ENCODE measurements at places on chromosomes 5 and 9. TPM values are rescaled to one million over a fixed set of nuclear protein-coding genes. Genes with fewer than 3 reads are reported as not detected.

The LRRC19 gene
- 120 TPM for total RNA-seq

The TLE4 gene
- total RNA-seq = 38.4 TPM

The FREM1 gene
- 1.4 TPM for total RNA-seq

The PCDHB7 gene
- 2.5 TPM for total RNA-seq

The LRRTM2 gene
- total RNA-seq = 0.60 TPM

The MROH2B gene
- total RNA-seq = not detected

The LURAP1L gene
- total RNA-seq = 22.3 TPM

The TMEFF1 gene
- 0.98 TPM for total RNA-seq

The RNF208 gene
- 5.3 TPM for total RNA-seq

The TUSC1 gene
- total RNA-seq = 16.6 TPM

The LCN2 gene
- 456 TPM for total RNA-seq

The PLK2 gene
- total RNA-seq = 14.5 TPM

The WDR38 gene
- not detected for total RNA-seq

The FGF18 gene
- total RNA-seq = not detected
